ENCODE measurements at places on chromosomes 16 and 17. TPM values are rescaled to one million over a fixed set of nuclear protein-coding genes. Genes with fewer than 3 reads are reported as not detected.

NKD1 gene
- 4.9 TPM for total RNA-seq

TP53TG3F gene
- total RNA-seq = not detected

PDF gene
- total RNA-seq = 38.1 TPM

MILR1 gene
- 4.9 TPM for total RNA-seq

KRT28 gene
- not detected for total RNA-seq

MGAT5B gene
- 3.6 TPM for total RNA-seq

HCRT gene
- not detected for total RNA-seq

SOST gene
- not detected for total RNA-seq

PIRT gene
- not detected for total RNA-seq

CKLF gene
- not detected for total RNA-seq

RASL10B gene
- total RNA-seq = 8.8 TPM

ACAP1 gene
- total RNA-seq = 2.1 TPM

C1QL1 gene
- 2.3 TPM for total RNA-seq

FOXJ1 gene
- 3.4 TPM for total RNA-seq

- DNase-seq = no peak
Measured at GRCh38 chr16:57998992-57999365, 1.5 kb downstream of the ZNF319 start.

- DNase-seq = no peak
Measured at GRCh38 chr16:85955566-85955965, 56.6 kb downstream of the IRF8 start.

DNA sequence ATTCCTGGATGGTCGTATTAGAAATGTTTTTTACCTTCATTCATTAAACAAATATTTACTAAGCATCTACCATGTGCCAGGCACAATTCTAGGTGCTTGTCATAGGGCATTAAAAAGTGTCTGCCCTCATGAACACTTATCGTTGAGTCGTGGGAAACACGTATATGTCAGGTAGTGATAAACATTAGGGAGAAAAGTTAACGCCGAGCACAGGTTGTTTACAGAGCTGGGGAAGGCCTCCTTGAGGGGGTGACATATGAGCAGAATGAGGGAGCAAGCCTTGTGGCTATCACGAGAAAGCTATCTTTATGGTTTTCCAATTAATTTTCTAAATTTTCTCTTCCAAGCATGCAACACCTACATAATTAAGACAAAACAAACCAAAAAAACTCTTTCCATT, 985 bp upstream of the ZNF213 start:
- no peak for DNase-seq

DNA sequence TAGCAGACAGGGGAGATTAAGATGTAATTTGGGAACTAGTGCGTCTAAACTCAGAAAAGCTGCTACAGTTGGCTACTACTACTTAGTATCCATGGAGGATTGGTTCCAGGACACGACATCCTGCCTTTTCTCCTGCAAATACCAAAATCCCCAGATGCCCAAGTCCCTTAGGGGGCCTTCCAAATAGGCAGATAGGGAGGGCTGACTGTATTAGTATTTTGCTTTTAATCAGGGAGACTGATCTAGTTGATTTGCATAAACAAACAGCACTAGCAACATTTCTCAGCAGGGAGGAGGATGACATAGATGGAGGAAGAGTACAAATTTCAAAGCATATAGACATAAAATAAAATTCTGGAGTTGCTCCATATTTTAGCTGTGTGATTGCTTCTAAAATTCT, 621.6 kb upstream of the GOT2 start:
- no peak for DNase-seq

GRCh38 chr16:9192746-9193145, 101.3 kb downstream of the HAPSTR1 start:
- DNase-seq = no peak

GRCh38 chr16:7545251-7545650, 212.6 kb downstream of the RBFOX1 start:
- DNase-seq = no peak

- no peak for DNase-seq
Measured at GRCh38 chr16:2149630-2150417, 1.4 kb downstream of the RAB26 start.

- DNase-seq = no peak
Measured at GRCh38 chr17:40974366-40974765, 7.6 kb upstream of the KRT39 start.

DNA sequence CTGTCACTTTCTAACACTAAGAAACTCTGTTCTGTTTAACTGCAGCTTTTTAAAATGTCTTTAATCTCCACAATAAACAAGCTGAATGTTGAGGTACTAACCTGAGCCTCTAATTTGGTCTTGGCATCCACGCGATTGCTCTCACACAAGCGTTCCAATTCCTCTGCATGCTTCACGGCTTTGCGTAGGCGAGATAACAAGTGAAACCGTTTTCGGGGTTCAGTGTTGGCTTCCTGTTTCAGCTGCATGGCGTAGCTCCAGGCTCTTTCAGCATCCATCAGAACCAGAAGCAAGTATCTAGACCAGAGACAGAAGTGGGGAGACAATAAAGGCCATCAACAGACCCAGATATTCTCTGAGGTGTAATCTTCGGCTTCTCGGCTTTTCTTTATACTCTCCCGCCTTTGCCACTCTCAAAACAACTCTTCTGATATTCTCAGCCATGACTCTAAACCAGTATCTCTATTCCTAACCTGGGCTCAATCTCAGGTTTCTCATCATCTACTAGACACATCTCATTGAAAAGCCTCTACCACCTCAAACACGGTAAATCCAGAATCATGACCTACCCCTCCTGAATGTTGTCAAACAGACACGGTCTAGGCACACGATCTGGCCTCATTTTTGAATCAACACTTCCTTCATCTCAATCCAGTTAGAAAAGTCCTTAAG, 8.3 kb downstream of the SRP68 start:
- DNase-seq = no peak

DNA sequence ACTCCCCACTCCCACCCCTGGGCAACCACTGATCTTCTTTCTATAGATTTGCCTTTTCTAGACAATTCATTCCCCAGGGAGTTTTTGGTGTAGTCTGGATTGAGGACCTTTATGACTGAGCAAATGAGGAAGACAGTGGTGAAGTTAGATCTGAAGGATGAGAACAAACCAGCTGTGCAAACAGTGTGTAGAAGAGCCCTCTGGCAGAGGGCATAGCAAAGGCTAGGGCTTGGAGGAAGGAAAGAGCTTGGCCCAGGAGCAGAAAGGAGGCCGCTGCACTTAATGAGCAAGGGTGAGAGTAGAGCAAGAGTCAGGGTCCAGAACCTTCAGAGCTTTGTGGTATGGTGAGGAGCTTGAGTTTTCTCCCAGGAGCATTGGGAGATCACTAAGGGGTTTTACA, 352.7 kb downstream of the CA10 start:
- peak; percentile 51 for DNase-seq

GRCh38 chr16:57555831-57556230, 13.4 kb downstream of the ADGRG5 start:
- DNase-seq = no peak

DNA sequence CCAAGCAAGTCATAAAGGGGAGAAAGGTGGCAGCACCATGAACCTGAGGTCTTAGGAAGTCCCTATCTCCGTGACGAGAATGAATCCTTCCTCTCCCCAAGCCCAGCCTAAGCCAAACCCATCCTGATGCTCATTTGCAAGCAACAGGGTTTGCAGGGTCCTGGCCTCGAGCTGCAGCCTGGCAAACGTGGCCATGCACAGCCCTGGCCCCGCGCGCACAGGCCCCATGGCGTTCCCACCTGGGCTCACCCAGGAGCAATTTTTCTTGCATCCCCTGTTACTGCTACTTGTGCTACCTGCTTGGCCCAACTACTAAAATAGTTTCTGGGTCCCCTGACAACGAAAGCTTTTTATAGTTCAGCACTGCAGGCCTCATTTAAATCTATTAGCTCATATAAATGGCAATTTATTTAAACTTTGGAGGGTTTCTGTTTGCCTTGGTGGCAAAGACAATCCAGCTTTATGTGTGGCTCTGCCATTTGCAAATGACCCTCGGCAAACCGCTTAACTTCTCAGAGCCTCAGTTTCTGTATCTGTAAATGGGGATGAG, 141.5 kb downstream of the C16orf78 start:
- no peak for DNase-seq

DNA sequence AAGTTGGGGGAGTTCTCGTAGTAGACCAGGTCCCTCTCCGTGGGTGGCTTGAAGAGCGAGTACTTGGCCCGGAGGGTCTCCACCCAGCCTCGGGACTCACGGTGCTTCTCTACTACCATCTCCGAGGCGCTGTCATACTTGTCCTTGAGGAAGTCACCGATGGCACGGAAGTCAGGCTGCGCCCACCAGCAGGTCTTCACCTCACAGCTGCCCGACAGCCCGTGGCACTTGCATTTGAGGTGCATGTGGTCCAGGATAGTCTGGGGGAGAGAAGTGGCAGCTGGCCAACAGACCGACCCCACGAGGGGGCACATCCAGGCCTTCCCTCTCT, 50.0 kb downstream of the WNT3 start:
- DNase-seq = no peak

DNA sequence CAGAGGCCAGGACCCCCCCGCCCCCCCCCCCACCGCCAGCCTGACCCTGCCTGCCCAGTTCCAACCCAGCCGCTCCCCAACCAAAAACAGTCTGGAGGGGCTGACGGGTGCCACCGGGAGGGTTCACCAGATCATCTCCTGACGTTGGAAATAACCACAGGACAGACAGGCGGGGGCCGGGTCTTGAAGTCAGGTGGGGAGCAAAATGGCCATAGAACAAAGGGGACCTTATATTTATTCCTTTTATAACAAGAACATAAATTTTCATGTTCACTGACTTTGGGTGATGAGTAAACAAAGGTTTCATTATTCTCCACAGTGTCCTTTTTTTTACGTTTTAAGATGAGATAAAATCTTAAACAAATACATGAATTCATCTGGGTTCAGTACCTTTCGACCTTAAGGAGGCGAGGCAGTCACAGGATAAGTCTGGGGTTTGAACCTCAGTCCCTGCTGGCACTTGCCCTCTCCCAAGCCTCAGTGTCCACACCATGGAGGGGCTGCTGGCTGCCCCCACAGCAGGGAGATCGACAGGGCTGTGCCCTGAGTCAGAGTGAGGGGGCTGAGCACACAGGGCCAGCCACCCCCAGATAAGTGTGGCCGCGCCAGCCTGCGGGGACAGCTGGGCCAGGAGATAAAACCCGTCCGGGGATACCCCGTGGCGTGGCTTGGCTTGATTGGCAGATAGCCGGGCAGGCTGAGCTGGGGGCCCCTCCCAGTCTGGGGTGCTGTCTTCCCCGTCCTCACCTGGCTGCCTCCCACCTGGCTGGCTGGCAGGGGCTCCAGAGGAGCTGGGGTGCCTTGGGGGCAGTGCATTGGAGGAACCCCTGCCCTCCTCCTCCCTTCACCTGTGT, 15.0 kb downstream of the SLC7A5 start:
- DNase-seq = no peak

DNA sequence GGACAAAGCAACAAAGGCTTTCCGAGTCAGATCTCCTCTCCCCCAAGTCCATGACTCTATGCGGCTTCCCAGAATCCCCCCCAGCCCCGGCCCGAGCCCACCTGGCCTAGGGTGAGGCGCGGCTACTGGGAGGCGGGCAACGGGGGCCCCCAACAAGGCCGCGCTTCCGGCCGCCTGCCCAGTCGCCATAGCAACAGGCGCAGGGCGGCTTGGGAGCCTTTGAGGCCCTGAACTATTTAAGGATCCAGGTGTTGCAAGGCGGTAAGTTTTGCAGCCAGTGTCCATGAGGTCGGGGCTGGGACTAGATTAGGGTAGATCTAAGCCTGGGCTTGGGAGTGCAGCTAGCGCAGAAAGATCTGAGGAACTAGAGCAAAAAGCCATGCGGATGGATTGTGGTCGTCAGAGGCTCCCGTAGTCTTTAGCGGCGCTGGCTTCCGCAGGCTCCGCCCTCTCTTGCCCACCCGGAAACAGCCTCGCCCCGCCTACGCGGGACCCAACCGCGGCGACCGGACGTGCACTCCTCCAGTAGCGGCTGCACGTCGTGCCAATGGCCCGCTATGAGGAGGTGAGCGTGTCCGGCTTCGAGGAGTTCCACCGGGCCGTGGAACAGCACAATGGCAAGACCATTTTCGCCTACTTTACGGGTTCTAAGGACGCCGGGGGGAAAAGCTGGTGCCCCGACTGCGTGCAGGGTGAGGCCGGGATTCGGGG, at the start of the genes KIAA0753 and TXNDC17:
Gene KIAA0753, minus strand, starts transcription at position 176 of the 711 bp plus-strand sequence. CDS start 5,608 bp downstream, outside the sequence.
Gene TXNDC17, plus strand, starts transcription at position 525 of the 711 bp plus-strand sequence. Its CDS starts 23 bp downstream, at position 548.
- DNase-seq = peak; percentile 89

DNA sequence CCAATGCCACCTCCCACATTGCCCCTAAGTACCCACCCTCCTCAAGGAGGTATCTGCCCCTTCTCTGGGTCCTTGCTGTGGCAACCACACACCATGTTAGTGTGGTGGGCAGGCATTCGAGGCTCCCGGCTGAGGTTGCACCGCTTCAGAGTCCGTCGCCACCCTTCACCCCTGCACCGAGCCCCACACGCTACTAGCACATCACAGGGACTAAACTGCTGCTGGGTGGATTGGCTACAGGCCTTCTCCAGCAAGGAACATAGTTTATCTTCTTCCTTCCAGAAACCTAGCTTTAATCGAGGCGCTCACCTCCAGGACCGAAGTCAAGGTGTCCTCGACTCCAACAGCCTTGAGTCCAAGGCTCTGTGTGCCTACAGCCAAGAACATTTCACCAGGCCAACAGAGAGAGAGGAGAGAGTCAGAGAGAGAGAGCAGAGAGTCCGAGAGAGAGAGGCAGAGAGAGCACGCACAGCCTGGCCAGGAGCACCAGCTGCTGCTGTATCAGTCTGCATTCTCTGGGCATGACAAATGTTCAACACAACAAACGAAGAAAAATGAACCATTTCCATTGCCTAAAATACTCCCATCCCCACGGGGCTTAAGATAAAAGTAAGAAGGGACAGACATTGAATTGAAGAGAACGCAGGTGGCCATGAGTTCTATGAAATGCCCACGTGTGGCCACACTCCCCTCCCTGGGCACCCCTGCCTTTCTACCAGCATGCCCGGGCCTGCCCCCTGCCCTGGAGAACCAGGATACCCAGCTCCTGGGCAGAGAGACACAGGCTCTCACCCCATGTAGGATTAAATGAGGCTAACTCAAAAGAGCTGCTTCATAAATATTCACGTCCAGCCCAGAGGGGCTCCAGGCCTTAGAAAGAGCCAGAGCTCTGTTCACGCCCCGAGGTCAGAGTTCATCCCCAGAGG, 94.9 kb downstream of the RBFOX3 start:
- DNase-seq = no peak

DNA sequence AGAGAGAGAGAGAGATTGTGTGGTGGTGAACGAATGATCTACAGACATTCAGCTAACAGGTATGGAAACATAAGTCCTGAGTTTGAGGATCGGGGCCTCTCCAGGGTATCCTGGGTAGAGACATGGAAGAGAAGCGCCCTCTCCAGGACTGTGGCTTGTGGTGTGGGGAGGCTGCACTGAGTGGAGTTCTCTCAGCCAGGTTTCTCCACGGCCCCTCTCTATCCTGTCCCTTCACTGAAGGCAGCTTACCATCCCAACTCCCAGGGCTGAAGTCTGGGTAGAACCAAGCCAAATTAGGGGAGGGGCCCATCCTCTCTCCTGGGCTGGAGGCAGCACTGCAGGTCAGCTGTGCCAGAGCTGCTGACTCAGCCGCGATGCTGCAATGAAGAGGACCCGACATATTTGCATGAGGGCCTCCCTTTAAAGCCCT, 6.2 kb downstream of the C1QL1 start:
- no peak for DNase-seq
